COR-L47 (cell line): ENCODE measurements at places on chromosomes 3 and 15.

DNA sequence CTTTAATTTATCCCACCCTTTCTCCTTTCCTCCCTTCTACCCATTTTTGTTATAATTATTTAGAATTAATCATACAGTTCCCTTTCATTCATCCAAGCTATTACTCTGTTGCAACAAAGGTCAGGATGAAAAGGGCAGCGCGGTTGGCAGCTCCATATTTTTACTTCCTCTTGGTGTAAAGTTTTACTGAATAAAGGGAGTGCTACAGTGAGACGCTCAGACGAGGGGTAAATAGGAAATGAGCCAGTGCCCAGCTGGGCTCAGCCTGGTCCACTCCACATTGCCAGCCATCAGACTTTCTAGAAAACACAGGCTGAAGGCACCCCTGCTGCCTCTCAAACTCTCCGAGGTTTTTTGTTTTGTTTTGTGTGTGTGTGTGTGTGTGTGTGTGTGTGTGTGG lies 21.9 kb upstream of the ZBTB38 start:
- no peak for DNase-seq

DNA sequence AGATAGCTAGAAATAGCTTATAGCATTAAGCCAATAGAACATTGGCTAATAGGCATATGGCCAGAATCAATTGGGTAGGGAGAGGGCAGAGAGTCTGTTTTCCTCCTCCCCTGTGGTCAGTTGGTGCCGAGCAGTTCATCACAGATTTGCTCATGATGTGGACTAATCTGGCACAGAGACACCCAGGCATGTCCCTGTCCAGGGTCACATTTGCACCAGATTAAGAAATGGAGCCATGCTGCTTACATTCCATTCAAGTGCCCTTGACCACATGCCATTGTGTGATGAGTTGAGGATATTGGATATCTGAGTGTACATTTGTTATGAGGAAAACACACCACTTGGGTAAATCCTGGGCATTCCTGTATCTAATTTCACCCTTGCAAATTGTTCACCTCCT lies 53.4 kb downstream of the USP13 start:
- DNase-seq: no peak

DNA sequence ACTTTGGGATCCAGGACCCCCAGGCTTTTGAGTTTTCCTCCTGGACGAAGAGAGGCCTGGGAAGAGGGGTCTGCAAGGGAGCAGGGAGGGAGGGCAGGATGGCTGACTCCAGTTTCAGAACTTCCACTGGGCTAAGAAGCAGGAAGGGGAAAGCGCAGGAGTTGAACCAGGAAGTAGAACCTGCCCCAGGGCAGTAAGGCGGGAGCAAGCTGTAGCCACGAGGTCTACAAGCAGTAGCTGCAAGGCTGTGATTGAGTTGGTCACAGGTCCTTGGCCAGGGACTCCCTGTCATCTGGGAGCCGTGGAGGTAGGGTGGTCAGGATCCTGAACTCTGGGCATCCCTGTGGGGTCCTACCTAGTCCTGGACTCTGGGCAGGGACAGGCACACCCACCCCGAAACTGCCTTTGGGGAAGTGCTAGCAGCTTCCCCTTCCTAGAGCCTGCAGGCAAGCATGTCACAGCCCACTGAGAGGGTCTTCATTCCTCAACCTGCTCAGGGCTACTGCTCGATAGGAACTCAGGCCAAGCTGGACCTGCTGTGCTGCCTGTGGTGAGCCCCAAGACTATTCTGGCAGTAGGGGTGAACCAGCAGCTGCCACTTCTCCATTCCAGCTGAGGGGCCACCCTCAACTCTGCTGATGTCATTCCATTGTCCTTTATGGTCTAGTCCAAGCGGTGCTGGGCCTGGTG lies 5.8 kb upstream of the GNAI2 start:
- DNase-seq: no peak

DNA sequence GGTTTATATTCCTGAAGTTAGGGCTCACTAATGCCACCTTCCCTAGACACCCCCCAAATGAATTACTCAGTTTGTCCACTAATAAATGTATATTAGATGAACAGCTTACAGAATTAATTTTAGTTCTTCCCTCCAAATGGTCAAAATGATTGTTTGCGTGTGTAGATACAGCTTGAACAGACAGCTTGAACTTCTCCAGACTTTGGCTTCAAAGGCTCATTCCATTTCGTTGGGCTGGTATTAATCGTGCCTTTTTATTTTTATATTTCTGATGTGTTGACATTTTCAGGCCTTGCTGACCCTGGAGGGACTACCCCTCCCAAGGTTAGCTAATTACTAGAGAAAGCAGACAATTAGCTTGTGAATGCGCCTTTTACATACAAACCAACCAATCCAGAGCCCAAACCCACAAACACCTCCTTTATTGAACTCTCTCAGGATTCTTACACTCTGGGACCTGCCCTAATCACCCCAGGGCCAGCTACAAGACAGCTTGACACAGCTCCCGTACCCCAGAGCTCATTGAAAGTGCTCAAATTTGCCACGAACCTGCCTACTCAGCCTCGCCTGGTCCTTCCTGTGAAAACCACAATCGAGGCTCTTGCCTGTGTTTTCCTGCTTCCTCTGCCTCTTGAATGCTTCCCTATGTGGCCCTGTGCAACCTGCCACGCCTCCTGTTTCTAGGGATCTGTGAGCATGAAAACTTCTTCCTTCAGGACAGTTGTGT lies 40.3 kb downstream of the RPL22L1 start:
- no peak for DNase-seq

DNA sequence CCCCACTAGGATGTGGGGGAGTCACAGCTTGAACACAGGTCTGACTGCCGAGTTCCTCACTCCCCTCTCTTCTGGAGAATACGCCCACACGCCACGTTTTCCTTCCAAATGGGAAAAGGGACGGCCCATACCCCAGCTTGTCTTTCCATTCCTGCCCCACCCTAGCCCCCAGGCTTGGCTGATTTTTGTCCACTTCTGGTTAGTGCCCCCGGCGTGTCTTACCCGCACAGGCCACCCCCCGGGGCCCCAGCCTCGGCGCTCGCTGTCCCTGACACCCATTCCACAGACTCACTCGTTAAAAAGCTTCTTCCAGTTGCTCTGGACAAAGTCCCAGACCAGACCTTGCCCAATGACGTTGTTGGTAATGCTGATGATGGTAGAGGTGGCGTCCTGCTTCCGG lies 14.5 kb downstream of the MESP2 start:
- no peak for DNase-seq

GRCh38 chr15:57403017-57403416 lies 26.7 kb downstream of the CGNL1 start:
- DNase-seq: no peak
